ENCODE measurements at places on chromosomes 6 and 20.

- DNase-seq = no peak
Observed at GRCh38 chr6:122222761-122223160, 176.7 kb upstream of the HSF2 start.

DNA sequence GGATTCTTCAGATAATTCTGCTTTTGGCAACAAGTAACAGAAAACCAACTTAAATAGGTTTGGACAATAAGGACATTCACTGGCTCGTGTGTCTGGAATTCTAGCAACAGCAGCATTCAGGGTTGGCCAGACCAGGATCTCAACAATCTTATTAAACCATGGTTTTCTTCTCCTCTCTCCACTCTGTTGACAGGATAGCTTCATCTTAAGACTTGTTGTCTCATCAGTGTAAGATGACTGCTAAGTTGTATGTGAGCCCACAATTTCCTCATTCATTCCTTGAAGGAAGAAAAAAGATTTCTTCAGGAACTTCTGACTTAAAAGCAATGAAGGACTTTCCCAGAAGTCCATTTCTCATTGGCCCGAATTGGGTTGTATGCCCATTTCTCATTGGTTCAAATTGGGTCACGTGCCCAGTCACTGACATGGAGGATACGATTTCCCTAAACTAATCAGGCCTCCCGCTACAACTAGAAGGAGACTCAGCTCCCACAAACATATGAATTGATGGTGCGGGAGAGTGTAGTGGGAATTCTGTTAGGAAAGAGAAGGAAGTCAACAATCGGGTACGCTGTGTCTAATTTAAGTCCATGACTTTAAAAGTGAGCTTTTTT, 83.7 kb downstream of the SLC22A3 start:
- DNase-seq = no peak

DNA sequence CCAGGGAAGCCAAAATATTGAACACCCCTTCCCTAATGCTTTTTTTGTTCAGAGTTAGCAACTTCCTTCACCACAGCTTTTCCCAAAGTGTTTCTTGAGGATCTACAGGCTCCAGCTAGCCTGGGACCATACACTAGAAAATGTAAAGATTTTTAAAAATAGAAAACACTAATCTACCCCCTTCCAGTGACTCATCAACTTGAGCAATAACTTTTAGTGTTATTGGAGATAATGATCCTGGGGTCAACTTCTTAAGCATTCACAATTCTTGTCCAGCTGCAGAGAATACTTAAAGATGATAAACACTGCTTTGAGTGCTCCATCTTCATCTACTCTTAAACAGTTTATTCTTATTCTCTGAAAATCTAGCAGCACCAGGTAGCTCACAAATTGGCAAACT, 131.6 kb downstream of the COL9A1 start:
- no peak for DNase-seq

- DNase-seq = no peak
Observed at GRCh38 chr6:51467231-51467952, 620.0 kb downstream of the PKHD1 start.
